ENCODE measurements at places on chromosomes 6 and 20.

DNA sequence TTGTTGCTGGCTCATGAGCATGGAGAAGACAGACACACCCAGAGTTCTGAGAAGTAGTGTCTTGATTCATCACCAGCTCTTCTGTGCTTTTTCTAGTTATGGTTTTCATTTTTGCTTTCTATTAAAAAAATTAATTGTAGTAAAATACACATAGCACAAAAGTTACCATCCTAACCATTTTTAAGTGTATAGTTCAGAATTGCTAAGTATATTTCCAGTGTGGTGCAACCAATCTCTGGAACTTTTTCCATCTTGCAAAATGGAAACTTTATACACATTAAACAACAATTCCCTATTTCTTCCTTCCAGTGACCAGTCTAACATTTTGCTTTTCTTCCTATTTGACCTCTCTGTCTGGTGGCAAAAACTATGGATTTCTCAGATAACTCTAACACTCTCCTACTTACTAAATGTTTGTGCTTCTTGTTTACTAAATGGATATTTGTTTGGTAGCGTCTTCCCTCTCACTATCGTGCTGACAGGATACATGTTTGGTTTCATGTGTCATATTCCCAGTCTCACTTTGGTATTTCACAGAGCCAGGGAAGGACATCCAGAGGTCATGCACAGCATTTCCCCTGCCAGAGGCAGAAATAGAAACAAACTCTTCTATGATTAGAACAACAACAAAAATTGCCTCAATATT lies 40.6 kb downstream of the TXLNB start:
- no peak for DNase-seq

- no peak for DNase-seq
Observed at GRCh38 chr6:36716476-36717093, 19.0 kb downstream of the RAB44 start.

DNA sequence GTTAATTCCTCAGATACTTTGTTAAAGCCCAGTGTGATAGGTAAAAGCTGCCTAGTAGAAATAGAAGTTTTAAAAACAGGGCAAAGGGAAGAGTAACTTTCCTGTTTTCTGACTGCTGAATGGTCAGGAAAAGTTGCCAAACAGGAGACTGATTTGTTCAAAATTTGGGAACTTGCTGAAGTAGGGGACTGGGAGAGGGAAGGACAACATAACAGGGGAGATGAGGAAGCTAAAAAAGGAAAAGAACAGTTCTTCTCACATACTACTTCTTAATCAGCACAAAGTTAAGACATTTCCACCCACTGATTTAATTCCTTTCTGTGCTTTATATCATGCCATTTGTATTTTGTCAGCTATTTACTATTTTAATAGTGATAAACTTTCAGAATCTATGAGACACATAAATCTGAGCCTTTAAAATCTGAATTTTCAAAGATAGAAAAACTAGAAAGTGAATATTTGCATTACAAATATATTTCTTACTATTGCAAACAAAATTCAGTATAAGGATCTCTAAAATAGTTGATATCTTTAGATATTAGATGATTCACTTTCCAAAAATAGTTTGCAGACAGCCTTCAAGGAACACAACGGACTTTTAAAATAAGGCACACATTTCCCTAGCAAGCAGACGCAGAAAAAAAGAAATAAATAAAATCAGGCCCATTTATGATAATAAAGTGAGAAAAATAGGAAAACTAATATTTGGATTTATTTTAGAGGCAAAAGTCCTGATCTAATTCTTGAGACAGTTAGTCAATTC lies 36.9 kb upstream of the SLC16A10 start:
- no peak for DNase-seq

DNA sequence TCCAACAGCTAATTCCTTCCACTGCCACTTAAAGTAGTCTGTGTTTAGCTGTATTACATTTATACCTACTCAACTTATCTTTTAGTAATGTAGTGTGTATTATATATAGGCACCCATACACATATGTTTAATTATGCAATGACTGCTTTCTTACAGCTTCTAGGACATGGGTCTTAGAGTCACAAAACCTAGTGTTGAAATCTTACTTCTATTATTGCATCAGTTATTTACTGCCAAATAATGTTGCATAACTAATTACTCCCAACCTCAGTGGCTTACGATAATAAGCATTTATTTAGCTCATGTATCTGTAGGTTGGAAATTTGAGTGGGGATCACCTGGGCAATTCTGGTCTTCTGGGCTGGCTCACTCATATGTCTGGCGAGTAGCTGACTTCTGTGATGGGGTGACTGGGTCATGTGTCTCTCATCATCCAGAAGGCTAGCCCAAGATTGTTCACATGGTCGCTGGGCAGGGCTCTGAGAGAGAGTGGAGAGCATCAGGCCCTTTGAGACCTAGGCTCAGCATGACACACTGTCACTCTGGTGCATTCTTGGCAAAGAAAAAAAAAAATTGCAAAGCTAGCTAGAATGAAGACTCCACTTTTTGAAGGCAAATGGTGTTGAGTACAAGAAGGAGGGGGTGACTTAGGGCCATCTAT lies 187.0 kb downstream of the PLCB1 start:
- no peak for DNase-seq

GRCh38 chr20:40683221-40683893 lies 5.7 kb downstream of the MAFB start:
- no peak for DNase-seq

DNA sequence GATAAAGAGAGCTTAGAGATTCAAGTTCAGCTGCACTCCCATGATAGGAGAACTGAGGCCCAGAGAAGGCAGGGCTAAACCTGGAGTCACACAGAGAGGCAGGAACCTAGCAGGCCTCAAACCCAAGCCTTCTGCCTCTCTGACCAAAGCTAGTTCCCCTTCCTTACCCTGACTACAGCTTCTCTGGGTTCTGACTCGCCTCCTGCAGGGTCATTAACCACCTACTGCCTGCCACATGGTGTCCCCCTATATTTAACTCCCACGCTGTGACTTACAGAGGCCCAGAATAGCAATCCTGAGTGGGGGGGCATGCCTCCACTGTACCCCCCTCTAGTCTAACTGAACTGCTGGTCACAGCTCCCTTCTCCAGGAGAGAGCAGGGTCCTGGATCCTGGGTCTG lies 84.1 kb downstream of the DLGAP4 start:
- no peak for DNase-seq

GRCh38 chr20:33475381-33476152 lies 14.3 kb upstream of the CBFA2T2 start:
- DNase-seq: peak; percentile 41

DNA sequence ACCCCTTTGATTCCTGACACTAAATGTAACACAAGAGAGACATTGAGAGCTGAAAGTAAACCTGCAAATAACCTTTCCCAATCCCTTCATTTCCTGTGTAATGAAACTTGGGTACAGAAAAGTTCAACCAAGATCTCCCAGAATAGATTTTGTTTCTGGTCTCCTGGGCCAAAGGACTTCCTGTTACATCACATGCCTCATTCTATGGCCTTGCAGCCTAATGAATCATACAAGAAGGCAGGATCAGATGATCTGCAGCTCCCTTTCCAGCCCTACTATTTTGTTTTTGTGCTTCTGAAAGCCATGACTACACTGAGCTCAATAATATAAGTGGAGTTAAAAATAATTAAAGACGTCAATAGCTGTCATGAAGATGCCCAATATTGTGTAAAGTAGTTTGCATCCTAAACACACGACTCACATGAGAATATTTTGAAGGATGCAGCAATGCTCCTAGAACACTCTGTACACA lies 73.4 kb upstream of the NOX3 start:
- DNase-seq: no peak

DNA sequence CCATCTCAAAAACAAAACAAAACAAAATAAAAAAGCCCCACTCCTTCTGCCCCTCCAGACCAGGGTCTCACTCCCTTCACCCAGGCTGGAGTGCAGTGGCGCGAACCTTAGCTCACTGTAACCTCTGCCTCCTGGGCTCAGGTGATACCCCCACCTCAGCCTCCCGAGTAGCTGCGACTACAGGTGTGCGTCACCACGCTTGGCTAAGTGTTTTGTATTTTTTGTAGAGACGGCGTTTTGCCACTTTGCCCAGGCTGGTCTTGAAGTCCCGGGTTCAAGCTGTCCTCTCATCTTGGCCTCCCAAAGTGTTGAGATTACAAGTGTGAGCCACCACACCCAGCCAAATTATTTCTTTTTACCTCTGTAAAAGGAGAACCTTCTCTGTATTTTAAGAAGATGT lies 110.1 kb downstream of the NCOA3 start:
- DNase-seq: no peak

DNA sequence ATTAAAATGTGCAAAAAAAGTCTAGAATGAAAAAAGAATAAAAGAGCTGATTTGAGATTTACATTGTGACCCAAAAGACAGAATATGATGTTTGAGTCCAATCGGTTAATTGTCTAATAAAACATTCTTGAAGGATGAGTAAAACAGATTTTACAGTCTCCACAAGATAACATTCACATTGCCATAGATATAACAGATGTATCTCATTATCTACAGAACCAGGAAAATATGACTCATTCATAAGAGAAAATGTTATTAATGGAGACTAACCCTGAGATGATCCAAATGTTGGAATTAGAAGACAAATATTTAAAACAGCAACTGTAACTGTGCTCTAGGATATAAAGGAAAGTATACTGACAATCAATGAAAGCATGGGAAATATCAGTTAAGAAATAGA lies 141.7 kb downstream of the RFX6 start:
- DNase-seq: no peak

DNA sequence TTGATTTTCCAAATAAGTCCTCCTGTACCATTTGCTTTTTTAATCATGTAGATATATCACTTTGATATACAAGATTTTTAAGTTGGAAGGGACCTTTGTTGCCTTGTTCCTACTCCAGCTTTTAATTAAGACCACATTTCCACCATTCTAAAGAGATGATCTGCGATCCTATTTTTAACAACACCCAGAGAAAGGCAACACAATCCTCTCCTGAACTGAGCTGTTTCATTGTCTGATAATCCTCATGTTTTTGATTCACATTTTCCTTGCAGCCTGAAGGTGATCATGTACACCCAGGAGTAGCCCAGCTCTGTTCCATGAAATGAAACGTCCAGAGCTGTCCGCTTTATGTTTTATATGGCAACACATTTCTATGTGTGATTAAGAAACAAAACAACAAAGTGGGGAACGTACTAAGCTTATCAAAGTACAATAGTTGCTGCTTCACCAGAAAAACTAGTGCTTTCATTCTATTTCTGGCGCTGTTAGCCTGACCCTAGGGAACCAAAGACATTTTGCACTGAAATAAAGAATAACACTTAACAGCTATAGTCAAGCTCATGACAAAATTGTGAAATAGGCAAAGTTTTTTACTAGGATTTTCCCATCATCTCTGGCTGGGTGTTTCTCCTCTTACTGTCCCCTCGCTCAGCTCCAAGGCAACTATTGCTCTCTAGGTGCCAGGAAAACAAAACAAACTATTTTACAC lies 22.6 kb upstream of the TRAF3IP2 start:
- no peak for DNase-seq

DNA sequence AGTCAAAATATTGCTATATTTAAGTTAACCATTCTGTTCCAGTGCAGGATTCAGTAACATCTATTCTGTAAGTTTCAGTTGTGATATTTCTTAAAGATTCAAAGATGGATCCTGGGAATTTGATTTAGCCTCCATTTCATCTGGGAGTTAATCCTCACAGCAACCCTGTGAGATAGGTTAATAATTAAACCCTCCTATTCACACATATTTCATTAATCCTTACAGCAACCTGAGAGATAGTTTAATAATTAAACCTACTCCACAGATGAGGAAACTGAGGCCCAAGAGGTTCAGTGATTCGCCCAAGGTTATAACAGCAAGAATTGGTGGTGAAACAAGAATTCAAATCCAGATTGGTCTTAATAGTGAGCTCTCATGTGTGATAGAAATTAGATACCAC lies 10.9 kb upstream of the ZBTB2 start:
- no peak for DNase-seq

- no peak for DNase-seq
Observed at GRCh38 chr6:3283241-3283640, 24.5 kb downstream of the PSMG4 start.

DNA sequence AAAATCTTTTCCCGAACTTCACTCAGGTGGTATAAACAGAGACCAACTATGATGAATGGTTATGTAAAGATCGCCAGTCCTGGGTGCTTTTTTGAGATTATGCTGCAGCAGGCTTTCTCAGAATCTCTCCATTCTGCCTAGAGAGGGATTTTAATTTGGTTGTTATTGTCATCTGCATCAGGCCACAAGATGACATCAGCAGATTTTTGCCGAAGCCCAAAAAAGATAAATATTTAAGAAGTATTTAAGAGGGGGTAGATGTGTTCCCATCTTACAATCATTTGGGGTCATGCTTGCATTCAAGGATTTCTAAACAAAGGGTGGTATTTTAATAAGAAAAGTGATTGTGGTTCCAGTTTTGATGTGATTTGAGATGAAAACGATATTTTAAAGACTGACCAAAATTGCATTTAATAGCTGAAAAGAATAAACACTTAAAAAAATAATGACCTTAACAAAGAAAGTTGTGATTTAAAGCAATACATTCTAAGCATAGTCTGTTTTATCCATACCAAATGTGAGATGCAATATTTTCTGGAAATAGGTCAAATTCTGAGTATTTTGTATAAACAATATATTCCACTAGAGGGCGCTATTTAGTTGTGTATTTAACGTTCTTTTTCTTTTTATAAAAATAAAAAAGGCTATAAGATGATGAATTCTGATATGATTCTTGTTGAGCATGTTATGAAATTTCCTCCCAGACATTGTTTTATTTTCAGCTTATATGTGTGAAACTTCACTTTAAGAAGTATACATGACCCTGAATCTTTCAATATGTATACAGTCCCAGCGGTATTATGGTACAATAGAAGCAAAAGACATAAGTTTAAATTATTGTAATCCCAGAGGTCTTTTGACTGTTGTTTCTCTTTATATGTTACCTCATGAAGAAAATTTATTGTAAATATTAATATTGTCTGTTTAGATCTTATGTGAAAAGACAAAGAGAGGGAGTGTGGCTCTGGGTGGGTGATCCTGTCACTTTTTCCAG lies 51.0 kb upstream of the ZFP64 start:
- DNase-seq: peak; percentile 24

DNA sequence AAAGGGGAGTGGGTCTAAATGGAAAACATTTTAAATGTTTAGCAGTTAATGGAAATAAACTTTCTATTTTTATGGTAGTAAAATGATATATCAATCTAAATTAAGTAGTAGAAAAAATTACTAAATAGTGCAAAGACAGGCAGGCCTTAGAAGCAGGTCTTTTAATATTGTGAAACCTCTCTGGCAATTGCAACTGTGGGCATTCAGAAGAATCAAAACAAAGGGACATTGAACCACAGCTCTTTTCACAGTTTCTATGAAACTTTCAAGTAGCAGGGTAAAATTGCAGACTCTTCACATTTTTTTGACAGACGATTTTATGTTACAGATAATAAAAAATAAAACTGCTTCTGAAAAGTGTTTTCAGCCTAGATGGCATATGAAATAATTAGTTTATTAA lies 533.7 kb downstream of the BCKDHB start:
- DNase-seq: no peak
